ENCODE measurements at places on chromosomes 1 and 21.

- no peak for DNase-seq
These were observed 80.3 kb upstream of the TLR5 start for GRCh38 chr1:223223091-223223995.

- no peak for DNase-seq
These were observed 81.5 kb downstream of the SELENOF start for GRCh38 chr1:86832433-86832832.

DNA sequence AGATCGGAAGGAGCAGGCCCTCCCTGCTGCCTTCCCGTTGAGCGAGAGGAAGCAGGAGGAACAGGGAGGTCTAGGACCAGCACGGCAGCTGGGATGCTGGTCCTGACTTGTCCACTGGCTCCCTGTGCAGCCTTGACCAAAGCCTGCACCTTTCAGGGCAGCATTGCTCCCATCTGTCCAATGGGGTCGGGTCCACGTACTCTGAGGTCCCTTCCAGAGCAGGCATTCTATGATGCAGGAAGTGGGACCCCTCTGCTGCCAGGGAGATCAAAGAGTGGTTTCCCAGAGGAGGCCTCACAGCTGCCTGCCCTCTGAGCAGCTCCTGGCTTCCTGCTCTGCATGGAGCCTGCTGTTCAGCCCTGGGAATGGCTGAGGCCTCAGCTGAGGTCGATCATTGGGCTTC lies 21.7 kb upstream of the ZNF362 start:
- DNase-seq: no peak

DNA sequence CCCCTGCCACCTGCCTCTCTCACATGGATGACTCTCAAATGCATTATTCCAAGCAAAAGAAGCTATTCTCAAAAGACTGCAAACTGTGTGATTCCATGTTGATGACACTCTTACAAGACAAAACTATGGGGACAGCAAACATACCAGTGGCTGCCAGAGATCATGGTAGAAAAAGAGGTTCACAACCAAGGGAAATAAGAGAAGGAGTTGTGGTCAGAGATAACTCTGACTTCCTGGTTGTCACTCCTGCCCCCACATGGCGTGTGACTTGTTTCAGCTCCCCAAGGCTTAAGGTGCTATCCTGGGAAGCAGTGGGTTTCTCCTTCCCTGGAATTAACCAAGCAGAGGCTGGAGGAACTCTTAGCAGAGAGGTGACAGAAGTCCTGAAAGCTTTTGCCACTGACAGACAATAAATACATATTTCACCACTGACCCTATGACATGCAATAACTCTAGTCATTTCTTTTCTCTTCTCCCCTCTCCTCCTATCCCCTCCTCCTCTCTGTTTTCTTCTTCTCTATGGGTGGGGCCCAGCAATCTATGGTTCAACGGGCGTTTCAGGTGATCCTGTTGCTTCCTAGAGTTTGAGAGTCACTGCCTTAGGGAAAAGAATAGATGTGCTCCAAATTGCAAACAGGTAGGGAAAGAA lies 185.1 kb downstream of the FCRL5 start:
- no peak for DNase-seq

DNA sequence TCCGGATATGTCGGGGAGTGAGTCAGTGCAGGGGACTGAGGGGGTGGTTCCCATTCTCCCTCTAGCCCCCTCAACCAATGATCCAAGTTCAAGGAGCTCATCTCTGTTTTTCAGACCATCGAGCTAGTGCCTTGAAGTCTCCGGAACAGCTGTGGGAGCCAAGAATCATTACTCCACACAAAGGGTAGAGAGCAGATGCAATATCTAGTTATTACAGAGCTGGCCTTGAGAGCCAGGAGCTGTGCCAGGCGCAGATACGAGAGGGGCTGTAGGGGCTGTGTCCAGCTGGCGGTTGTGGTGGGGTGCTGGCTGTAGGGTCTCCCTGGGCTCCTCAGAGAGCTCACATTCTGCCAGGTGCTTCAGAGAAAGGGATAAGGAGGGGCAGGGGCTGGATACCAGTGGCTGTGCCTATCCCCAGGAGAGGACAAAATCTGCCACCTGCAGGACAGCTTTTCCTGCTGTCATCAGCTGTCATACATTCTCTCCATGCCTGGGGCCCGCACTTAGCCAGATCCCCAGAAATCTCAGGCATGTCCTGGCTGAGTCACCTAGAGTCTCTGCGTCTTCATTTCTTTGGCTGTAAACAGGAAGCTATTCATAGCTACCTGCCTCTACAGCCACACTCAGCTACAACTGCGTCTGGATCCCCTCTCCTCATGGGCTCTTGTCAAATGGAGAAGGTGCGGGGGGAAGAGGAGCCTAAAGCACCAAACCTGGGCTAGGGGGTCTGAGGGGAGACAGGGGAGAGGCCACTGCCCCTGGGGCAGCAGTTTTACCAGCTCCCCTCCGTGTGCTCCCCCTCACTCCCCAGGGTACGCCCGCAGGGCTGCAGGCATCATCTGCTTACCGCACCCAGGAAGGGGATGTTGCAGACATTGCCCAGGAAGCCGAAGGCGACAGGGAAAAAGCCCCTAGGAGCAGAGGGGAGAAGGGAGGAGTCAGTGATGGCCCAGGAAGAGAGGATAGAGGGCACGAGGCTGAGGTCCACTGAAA lies 2.4 kb upstream of the KISS1 start:
- DNase-seq: no peak

GRCh38 chr21:26781331-26781730 lies 63.9 kb downstream of the ADAMTS1 start:
- no peak for DNase-seq

- DNase-seq: no peak
These were observed 80.3 kb downstream of the PROX1 start for GRCh38 chr1:214067853-214068703.

DNA sequence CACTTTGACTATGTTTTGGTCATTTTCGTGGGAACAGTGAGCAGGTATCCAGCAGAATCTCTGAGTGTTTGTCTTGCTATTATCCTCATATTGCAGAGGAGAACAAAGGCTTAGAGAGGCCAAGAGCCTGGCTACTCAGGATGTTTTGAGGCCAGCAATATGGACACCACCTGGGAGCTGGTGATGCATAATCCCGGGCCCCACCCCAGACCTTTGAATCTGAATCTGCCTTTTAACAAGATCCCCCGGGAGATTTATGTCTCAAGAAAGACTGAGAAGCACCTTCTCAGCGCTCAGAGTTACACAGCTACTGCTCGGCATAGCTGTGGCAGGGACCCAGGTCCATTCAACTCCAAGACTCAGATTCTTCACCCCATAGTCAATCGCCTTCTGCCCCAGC lies 72.8 kb downstream of the PTPRU start:
- DNase-seq: no peak

DNA sequence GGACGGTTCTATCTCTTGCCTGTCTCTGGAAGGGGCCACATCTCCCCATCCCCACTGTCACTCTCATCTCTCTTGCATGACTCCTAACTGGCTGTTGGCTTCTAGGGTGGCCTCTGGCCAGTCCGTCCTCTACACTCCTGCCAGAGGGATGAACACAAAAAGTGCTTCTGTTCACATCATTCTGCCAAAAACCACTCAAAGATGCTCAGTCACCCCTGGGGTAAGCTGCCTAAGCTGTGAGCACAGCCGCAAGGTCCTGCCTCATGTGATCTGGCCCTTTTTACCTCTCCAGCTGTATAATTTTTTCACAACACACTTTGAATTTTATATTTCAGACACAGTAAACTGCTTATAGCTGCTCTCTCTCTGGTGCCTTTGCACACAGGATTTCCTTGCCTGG lies 97.6 kb upstream of the CD34 start:
- DNase-seq: no peak

DNA sequence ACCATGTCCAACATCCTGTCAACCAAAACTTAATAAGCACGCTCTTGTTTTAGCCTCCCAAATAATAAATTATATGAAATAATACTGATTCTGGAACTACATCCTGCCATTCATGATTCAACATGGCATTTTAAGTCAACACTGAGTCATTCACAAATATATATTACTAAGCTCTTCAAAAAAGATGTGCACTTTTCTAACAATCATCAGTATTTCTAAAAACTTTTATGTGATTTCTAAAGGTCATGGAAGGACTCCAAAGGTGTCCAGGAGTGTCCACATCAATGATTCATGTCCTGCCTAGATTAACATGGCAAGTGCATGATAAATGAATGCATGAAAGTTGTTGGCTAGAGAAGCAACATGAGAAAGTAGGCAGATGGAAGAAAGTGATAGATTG lies 51.6 kb downstream of the NEGR1 start:
- DNase-seq: no peak

DNA sequence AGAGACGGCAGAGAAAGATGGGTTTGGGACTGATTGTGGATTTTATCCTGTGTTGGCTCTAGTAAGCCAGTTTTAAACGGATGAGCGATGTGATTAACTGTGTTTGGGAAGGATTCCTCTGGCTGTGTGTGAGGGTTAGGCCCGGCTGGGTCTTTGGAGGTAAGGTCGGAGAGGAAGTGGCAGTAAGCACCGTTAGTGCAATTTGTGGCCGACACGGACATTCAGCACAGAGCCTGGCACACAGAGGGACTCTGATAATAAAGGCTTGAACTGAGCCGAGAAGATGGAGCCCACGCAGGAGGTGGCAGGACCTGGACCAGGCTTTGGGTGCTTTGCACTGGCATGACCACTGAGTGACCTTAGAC lies 1.3 kb downstream of the MTFR1L start:
- no peak for DNase-seq

GRCh38 chr1:78348496-78349284 lies 142.1 kb upstream of the PTGFR start:
- no peak for DNase-seq

DNA sequence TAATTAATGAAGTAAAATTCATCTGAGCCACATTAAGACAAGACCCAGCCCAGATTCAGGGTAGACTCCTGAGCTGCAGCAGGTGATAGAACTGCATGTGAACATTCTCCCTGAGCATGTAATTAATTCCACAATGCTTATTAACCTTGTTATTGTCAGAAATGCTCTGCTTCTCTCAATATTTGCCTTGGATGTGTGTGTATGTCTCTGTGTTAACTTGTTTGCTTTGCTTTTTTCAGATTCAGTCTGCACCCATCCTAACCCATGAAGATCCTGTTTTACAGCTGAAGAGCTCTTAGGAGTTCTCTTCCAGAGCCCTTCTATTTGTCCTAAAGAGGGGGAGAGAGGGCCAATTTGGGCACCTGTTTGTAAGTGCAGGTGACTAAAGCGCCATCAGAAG lies 143.2 kb upstream of the BMP8A start:
- no peak for DNase-seq

DNA sequence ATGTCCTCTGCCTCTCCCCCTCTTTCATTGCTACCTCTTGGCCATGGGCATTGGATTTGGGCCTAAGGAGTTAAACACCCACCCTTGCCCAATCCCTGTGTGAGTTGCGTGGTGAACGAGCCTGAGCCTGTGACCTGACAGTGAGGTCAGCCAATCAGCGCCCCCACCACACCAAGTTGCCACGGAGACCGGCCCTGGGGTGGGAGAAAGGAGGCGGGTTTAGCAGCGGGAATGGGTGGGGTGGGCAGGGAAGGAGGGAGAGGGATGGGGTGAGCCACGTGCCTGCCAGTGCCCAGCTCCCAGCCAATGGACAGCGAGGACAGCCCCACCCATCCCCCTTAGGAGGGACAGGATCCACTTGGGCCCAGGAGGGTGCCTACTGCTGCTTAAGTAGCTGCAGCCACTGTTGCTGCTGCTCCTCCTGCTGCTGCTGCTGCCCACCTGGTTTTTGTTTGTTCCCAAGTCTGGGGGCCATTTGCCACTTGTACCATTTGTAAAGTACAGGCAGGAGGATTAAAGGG lies 9.5 kb downstream of the ZBTB7B start:
- peak; percentile 89 for DNase-seq

DNA sequence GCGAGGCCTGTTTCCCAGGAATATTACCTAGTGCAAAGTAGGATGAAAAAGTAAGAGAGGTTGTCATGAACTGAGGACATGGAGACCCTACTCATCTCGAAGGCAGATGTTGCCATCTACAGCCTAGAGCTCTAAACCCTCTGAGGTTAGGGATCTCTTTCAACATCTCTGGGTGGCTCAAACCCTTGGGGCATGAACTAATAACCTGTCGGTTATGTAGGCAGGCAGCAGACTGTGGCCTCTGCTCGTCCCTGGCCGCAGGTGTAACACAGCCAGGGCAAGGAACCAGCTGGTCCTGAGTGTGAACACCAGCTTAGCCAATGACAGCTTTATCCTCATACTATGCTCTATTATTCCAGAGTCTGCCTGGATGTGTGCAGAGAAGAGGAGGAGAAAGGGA lies 13.2 kb downstream of the CAPZB start:
- DNase-seq: no peak

- no peak for DNase-seq
These were observed 50.2 kb downstream of the ADARB1 start for GRCh38 chr21:45124596-45124995.

GRCh38 chr1:228393268-228393701 lies 13.3 kb downstream of the TRIM11 start:
- DNase-seq: peak; percentile 43

GRCh38 chr1:56330391-56331026 lies 248.9 kb downstream of the PLPP3 start:
- no peak for DNase-seq

DNA sequence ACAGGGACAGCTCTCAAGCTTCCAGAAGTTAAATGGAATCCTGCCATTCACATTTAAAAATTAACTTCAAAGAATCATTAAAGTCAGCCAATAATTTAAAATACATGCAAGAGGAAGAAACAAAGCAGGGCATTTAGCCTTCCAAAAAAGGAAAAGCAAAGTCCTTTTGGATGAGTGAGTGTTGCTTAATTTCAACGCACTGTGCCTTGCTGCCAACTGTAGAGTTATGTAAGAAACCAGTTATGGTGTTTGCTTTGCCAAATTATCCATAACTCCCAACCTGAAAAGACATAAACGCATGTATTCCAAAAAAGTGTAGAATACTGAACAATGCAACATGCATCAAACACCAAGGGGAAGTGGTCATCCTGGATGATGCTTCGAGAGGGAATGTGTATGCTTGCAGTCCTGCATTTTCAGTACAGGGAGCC lies 16.1 kb upstream of the KCNE1 start:
- no peak for DNase-seq

- no peak for DNase-seq
These were observed 42.0 kb downstream of the CDC14A start for GRCh38 chr1:100394285-100394684.

DNA sequence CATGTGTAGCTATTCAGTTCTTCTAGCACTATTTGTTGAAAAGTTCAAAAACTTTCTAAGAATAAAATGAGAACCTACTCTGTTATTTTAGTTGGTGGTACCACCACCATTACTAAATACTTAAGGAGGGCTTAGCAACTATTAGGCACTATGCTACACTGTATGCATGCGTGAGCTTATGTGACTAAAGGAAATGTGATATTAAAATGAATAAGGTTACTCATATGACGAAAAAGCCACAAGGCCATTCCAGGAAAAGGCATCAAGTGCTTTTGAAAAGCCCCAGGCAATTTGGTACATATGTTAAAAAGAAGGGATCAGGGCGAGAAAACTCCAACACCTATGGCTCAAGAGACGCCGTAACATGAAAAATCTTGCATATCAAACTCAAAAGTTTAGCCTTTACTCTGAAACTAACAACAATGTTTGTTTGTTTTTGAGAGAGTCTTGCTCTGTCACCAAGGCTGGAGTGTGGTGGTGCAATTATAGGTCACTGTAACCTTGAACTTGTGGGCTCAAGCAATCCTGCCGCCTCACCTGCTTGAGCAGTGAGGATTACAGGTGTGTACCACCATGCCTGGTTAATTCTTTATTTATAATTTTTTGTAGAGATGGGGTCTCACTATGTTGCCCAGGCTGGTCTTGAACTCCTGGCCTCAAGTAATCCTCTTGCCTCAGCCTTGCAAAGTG lies 42.5 kb downstream of the EPRS1 start:
- no peak for DNase-seq
